ENCODE measurements at places on chromosomes 7 and 10.

DNA sequence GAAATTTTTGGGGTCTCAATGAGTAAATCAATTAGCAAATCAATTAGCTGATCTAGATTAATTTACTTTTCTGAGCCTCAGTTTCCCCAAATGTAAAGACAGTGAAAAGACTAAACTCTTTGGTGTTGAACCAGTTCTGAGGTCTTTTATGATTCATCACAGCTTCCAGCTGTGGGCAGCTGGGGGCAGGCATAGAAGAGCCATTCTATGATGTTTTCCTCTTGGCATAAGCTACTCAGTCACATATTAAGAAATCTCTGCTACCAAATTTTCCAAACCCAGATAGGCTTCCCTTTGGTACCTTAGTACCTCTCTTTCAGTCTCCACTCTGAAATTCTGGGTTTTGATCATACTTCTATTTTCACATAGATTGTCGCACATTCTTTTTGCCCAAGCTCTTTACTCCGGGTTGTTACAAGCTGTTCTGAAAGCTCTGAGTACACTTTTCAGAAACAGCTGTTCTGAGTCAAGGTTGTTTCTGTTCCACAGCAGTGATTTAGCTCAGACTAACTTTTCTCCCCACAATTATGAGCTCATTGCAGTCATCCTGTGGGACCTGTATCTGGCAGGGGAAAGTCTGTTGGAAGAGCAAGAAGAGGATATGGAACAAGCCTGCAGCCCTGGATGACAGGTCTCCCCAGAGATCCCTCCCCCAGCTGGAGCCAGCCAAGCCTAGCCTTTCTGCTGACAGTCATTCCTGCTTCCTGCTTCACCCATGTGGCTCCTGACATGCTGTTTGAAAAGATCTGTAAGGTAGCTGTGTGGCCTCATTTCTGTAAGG lies 599.6 kb upstream of the GHITM start:
- no peak for DNase-seq

DNA sequence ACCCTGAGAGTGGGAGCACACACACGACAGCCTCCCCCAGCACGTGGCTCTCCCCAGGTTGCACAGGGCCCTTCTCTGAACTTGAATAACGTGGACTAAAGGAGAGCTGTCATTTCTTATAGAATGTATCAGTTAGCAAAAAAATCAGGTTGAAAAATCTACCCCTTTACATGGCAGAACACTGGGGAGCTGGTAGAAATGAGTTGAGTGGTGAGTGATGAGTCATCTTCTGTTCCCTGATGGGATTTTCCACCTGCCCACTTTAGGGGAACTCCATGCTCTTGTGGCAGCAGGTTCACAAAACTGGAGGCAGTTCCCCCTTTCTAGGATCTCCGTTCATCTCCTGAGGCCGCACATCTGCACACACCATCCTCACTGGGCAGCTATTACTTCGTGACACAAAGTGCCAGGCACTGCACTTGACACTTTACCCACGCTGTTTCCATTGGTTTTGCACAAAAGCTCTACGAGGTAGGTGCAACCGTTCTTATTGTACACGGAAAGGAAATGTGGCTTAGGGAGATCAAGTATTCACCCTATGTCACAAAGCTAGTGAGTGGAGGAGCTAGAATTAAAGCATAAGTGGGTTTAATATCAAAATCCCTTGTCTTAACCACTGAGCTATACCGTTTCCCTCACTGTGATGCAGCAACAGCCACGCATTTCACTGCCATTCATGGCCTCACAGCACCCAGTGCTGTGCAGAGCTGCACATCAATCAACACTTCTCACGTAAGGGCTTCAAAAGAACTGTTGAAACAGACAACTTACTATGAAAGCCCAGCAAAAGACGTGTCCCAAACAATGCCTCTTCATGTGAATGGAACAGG lies 80.2 kb downstream of the RNF216 start:
- peak; percentile 29 for DNase-seq

- DNase-seq = no peak
These were observed 70.8 kb upstream of the TEX47 start for GRCh38 chr7:88866265-88866863.

- DNase-seq = no peak
These were observed 16.8 kb downstream of the OSBPL3 start for GRCh38 chr7:24963218-24963617.

- no peak for DNase-seq
These were observed 12.3 kb upstream of the CCDC172 start for GRCh38 chr10:116311706-116312490.

Data from stimulated activated CD4-positive, alpha-beta T cell treated with anti-CD3 and anti-CD28 coated beads, Interleukin-1b, Interleukin-23, amount 100 ng/mL, for 1 hour (primary cell).